Activated naive CD4-positive, alpha-beta T cell treated with anti-CD3 and anti-CD28 coated beads for 36 hours (primary cell): ENCODE measurements at places on chromosomes 11 and 22. TPM values are rescaled to one million over a fixed set of nuclear protein-coding genes. Genes with fewer than 3 reads are reported as not detected.

ZNRF3 gene
- 1.6 TPM for total RNA-seq

GRCh38 chr11:68122936-68123539 lies 1.9 kb upstream of the CHKA start:
- no peak for DNase-seq

DNA sequence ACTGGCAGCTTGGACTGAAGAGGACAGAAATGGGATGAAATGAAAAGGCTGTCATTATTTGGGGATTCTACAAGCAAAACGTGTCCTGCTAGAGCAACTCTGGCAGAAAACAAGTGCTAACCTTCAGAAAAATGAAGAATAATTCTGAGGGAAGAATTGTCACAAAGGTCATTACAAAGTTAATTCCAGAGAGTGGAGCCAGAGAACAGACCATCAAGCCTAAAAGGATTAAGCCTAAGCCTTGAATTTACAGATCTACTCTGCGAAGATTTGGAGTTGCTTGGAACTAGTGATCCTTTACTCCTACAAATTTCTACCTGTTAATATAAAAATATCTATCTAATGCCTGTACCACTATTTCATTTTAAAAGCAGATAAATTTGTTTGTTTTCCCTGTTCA lies 1077.3 kb upstream of the CNTN5 start:
- no peak for DNase-seq

OR4C3 gene
- not detected for total RNA-seq

XBP1 gene
- 106 TPM for total RNA-seq

GRCh38 chr22:30485362-30485988 lies 13.7 kb upstream of the SEC14L3 start:
- peak; percentile 81 for DNase-seq

FBLN1 gene
- not detected for total RNA-seq

MPZL3 gene
- total RNA-seq, result 30.5 TPM

GRCh38 chr22:44458044-44459020 lies 39.7 kb downstream of the RTL6 start:
- DNase-seq, result no peak

DNA sequence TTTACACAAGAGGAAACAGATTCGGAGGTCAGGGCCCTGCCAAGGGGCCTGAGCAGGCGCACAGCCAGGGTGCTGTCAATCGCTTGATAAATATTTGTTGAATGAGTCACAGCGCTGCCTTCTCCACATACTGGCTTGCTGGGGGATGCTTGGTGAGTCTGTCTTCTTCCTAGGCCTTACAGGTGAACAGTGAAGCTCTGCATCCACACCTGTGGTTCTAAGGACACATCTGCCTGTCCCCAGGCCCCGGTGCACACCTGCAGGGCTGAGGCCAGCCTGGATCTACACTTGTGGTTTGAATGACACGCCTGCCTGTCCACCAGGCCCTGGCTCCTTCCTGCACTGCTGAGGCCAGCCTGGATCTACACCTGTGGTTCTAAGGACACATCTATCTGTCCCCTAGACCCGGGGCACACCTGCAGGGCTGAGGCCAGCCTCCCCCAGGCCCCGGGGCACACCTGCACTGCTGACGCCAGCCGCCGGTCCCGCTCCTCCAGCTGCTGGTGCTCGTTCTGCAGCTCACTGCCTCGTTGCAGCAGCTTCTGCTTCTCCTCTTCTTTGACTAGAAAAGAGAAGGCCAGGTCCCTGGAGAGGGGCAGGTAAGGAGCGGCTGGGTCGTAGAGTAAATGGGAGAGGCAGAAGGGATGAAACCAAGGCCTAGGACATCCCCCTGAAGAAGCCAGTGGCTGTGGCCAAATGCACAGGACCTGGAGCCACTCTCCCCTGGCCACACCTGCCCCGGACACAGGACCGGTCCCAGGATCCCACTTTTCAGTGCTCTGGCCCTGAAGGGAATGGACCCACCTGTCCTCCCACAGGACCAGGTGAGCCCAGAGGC lies 124.6 kb downstream of the PHF21B start:
- DNase-seq, result no peak

- DNase-seq, result peak; percentile 18
Observed at GRCh38 chr11:36702330-36703054, 104.5 kb upstream of the RAG2 start.

GRCh38 chr11:117684111-117684510 lies 112.9 kb downstream of the DSCAML1 start:
- no peak for DNase-seq
